Fibroblast of skin of scalp (primary cell): ENCODE measurements at places on chromosomes 11 and 22.
A peak's percentile ranks its signal among the peaks of the same experiment; 100 is the strongest.

- DNase-seq, result no peak
Measured at GRCh38 chr11:9076661-9077060, 14.7 kb downstream of the SCUBE2 start.

DNA sequence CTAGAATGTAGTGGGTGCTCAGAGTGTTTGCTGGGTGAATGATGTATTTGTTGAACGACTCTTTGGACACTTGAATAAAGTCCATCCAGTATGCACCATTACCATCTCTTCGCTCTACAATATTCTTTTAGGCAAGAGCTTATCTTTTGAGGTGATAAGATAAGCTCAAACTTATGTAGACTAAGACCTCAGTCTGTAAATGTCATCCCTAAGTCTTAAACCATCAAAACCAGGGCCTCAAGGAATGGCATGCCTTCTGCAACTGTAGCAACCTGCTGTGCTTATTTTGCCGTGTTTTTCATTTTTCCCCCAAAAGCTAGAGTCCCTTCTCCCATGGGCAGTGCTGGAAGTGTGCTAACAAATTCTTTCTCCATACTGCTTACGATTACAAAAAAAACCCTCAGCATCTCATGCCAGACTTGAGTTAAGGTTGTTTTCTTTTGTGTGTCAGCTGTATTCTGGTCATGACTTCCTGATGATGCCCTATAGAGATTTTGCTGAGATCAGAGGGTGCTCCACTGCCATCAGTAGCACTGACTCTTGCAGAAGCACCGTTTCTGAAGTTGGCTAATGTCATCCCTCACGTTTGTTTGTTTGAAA is 27.8 kb downstream of the LIMK2 start:
- peak; percentile 48 for DNase-seq

DNA sequence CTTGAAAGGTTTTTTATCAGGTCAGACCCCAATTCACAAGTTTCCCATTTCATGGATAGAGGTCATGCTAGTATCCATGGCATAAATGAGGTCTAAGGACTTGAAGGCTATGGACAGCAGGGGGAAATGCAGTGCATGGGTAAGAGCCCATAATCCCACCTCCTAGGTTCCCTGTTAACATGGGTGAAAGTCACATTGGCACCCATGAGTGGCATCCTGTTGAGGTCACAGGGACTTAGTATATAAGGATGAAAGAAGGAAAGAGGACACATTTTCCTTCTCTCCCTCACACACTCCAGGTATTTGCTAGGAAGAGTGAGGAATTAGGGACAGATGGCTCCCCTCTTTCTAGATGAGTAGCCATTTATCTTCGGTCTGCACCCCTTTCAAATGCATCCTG is 9.4 kb upstream of the GLYAT start:
- no peak for DNase-seq

DNA sequence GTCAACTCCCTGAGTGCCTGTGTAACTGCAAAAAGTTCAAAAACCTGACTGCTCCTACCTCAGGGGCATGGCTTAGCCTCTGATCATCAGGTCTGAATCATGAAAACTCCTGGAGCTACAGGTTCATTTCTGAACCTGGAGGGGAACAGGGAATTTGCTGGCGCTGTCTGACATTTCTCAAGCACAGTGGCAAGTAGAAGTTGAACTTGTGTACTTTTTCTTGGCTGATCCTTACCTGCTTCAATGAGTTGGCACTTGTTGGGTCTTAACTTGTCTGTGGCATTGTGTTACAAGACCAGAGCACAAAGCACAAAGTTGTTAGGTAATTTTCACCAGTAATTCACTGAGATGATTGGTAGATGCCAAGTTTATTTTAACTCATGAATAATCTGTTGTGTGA is 3.3 kb downstream of the TMEM109 start:
- DNase-seq, result no peak

DNA sequence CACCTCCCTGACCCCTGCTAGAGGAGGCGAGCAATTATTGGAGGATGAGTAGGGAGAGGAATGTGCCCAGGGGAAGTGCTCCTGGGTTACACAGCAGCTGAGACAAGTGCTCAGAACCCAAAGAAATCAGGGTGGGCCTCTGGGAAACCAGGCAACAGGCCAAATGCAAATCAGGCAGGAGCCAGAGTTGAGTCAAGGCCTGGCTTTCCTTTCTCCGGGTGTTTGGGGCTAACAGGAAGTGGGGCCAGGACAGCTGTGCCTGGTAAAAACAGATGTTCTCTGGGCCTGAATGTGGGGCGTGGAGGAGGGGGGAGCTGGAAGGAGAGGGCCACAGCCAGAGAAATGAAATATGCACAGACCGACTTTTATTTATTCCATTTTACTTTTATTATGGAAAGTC is 22.0 kb downstream of the MFNG start:
- DNase-seq, result no peak

- DNase-seq, result peak; percentile 70
Measured at GRCh38 chr11:75547617-75548058, 14.4 kb upstream of the SERPINH1 start.

GRCh38 chr11:63917692-63918506 is 935 bp upstream of the RCOR2 start:
- DNase-seq, result peak; percentile 80

- no peak for DNase-seq
Measured at GRCh38 chr22:48957311-48957986, 870.2 kb downstream of the BRD1 start.

GRCh38 chr11:86174101-86175046 is 70.2 kb upstream of the EED start:
- DNase-seq, result peak; percentile 94

- no peak for DNase-seq
Measured at GRCh38 chr11:69494851-69495250, 13.4 kb downstream of the LINC01488 start.

DNA sequence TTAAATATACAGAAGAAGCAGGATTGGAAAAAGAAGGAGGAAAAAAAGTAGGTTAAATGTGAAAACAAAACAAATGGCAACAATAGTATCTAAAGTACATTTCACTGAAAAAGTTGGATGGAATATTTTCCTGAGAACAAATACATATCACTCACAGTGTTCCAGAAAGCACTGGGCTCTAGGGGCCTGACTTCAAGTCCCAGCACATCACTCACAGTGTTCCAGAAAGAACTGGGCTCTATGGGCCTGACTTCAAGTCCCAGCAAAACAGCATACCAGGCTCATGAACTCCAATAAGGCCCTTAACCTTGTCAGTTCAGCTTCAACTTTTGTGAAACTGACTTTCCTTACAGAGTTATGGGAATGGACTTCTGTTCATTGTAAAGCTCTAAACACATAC is 46.0 kb upstream of the CCDC34 start:
- no peak for DNase-seq

GRCh38 chr11:91981995-91982394 is 242.6 kb upstream of the FAT3 start:
- DNase-seq, result peak; percentile 98

GRCh38 chr22:23218867-23219251 is 38.5 kb downstream of the BCR start:
- peak; percentile 56 for DNase-seq

DNA sequence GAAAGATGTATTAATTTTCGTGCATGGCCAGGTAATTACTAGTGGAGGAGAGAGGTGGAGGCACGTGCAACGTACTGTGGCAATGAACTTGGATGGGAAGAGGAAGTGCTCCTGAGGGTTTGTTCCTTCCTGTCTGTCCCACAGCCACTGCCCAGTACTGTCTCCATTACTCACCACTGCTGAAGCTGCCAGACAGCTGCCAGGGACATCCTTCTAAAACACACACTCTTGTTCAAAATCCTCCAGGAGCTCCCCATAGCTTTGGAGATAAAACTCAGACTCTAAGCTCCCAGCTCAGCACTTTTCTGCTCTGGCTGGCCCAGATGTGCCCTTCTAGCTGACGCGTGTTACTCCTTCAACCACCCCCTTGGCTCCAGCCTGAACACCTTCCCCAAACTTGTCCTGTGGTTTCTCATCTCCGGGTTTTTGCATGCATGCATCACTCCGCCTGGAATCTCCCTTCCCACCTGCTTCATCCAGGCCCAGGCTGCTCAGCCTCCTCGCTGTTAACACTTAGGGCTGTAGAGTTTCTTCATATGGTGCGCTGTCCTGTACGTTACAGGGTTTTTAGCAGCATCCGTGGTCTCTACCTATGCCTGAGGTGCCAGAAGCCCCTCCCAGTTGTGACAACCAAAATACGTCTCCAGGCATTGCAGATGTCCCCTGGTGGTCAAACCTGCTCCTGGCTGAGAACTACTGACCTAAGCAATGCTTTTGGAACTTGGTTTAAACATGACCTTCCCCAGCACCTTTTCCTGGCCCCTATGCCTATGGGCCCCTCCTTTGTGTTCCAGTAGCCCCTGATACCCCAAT is 69.5 kb downstream of the C11orf91 start:
- no peak for DNase-seq

DNA sequence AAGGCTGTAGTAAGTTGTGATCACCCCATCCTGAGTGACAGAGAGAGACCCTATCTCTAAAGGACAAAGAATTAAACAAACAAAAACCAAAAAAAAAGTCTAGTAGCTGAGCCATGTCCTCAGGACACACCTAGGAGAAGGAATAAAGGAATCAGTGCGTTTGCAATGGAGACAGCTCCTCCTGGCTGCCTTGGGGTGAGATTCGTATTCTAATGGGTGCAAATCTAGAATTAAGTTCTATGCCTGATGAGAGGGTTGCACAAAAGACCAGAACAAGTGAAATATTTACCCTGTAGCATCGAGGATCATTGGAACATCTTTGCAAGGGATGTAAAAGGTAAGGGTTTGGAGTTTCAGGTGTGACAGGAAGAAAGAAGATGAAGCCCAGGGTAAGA is 70.3 kb upstream of the BMAL1 start:
- DNase-seq, result no peak

DNA sequence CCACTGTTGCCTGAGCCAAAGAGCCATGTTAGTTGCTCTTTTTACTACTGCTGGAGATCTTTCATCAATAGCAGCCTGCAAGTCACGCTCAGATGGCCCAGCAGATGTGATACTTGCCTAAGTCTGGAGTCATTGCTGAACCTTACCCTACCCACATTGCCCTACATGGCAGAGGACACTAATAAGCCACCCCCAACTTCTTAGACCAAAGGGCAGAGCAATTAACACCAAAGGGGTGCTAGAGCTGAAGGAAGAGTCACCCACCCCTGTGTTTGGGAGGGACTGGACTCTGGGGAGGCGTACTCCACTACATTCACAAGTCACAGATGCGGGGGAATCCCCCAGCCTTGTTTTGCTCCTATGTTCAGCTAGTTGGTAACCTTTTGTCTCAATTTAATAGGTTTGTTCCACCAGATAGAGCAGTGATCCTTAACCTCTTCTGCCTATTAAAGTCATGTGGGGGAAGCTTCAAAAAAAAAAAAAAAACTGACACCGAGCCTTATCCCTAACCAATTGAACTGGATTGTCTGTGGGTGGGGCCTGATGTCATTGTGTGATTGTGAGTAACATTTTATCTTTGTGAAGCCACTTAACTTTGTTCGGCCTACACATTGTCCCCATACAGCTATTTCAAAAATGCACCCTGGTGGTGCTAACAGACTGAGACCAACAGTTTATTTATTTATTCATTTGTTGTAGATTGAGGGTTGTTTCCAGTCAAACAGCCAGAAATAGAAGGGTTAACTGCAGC is 13.1 kb downstream of the ADM start:
- DNase-seq, result no peak

GRCh38 chr11:96215826-96216225 is 127.2 kb downstream of the MAML2 start:
- DNase-seq, result no peak

DNA sequence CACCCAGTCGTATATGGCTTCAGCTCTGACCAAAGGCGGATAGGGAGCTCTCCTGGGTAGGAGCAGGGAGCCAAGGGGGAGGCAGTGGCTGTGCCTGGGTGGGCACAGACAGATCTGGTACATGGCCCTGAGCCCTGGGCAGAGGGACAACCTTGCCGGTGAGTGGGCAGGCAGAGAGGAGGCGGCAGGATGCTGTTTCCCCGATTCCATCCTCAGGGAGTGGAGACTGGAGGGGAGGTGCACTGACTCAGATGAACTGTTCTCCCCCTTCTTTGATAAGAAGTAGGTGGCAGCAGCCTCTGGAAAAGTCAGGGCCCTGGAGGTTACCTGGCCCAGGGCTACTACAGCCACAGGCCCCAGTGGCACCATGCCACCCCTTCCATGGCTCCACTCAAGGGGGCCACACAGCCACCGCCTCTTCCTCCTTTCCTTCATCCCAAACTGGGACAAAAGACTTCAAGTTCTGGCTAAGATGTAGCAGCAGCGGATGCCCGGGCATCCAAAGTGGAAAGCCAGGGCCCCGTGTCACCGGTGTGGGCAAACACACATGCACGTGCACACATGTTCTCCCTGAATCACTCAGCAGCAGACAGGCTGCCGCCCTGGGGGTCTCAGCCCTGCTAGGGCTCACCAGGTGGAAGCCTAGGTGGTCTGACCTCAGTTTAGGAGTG is 13.4 kb downstream of the CXCR5 start:
- DNase-seq, result no peak

- no peak for DNase-seq
Measured at GRCh38 chr22:46933040-46933930, 170.8 kb downstream of the TBC1D22A start.

DNA sequence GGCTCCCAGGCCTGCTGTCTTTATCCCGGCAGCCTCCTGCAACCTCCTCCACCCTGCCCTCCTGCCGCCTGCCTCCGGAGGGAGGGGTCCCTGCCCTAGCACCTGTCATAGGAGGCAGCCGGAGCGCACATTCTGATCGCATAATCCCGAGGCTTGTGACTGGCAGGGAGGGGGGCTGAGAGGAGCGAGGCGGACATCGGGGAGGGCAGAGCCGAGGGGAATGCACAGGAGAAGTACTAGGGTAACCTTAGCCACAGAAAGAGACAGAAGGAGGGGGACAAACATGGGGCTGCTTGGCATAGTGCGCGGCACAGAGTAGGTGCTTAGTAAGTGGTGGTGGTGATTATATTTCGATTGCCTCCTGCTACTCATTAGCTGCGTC is 9.2 kb upstream of the ALX4 start:
- no peak for DNase-seq

- no peak for DNase-seq
Measured at GRCh38 chr11:12815129-12815480, 140.9 kb downstream of the TEAD1 start.

GRCh38 chr22:48257685-48258055 is 1495.2 kb downstream of the TBC1D22A start:
- no peak for DNase-seq

DNA sequence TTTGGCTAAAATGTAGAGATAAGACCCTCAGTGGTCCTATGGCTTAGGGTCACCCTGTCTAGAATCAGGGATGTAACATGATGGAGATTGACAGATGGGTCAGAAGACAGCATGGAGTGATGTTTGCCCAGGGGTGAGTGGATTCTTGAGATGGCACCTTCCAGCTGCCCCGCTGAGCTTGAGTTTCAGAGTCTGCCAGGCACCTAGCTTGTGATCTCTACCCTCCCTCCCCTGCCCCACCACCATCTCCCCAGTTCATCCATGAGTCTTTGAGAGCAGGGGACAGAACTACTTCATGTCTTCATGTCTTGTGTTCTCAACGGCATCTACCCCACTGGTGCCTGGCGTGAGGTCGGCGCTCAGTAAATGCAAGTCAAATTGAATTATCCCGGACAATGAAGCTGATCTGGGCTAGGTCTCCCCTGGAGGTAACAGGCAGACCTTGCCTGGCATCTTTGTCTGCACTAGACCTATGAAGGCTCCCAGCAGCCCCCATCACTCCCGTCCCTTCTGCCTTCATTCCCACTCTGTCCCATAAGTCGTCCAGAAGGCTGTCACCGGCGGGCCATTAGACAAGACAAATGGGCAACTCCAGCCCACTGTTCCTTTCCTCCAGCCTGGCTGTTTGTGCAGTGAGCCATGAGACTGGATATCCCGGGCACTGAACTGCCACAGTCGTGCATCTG is 239.2 kb upstream of the TBCEL start:
- no peak for DNase-seq

- DNase-seq, result no peak
Measured at GRCh38 chr22:20852076-20852475, 6.5 kb downstream of the PI4KA start.
